ENCODE measurements at places on chromosomes 5 and 9.

DNA sequence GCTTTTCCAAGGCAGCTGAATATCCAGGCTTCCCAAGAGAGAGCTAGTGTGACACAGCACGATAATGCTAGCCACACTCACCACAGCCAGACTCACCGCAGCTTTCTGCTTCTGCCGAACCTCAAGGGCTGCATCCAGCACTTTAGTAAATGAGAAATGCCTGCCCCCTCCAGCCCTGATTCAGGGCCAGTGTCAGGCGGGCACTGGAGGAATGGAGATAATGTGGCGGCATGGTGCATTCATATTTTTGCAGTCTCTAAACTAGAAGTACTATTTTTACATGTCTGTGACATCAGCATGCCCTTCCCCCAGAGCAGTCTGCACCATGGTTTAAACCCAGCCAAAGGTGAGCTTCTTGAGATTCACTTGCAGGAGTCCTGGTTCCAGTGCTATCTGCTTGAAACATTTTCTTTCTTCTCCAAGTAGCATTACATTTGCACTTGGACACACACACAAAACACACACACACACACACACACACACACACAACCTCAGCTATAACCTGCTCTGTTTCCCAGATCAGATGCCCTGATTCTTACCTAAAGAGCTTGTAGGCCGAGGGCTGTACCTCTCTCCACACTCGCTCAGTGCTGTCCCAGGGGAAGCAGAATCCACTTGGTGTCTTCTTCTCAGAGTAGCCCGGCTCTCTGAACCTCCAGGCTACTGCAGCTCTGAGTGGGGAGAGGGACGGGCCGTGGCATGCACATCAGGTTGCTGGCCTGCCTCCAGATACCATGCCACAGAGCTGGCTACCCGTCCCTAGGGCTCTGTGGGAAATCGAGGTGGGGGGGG is at the start of gene FGF1:
TSS of gene FGF1 (minus strand) at position 673 of the 792 bp plus-strand sequence. CDS start 71,963 bp downstream, outside the sequence.
- DNase-seq = no peak

DNA sequence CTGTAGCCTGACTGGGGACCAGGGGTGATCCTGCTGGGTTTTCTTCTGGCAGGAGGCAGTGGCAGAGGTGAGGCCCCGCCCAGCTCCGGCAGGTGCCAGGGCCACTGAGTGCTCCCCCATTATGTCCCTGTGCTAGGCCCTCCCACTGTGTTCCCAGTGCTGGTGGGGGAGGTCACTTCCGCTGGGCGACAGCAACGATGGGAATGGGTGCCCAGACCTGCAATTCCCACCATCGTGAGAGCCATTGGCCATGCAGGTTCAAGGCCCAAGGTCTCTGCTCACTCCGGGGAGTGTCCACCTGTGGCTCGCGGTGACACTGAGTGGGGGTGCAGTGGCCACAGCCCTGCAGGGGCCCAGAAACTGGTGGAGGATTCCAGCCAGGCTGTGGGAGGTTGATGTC is 98.6 kb downstream of the RXRA start:
- DNase-seq = no peak

DNA sequence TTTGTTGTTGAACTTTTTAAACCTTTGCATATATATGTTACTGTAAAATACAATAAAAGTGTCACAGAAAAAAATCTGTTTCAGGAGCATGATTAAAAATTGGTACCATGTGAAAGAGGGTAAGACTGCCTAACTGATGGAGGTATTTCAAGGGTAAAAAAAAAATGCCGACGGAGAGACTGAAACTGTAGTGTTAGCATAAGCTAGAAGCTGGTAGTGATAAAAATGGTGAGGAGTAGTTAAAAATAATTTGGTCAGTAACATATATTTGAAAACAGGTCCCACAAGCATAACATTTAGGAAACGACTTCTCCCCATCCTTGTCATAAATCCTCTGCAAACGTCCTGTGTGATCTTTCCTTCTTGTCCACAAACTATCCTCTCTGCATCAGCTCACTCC is 64.7 kb downstream of the MEF2C start:
- no peak for DNase-seq

- DNase-seq = no peak
These were observed 470.6 kb downstream of the TUSC1 start for GRCh38 chr9:25207402-25208195.

DNA sequence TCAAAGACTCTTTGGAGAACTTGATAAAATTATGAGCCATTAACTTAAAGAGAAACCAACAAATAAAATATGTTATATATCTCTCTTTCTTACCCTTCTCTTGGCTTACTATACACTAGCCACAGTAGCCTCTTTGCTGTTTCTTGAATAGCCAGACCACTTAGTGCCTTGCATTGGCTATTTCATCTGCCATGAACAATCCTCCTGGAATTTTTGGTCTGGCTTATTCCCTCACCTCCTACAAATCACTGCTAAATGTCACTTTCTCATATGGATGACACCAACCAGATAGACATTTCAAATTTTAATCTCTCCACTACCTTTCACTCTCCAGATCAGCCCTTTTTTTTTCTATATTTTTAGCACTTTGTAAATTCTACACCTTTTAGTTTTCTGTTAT is 1581.7 kb downstream of the EFNA5 start:
- DNase-seq = no peak

DNA sequence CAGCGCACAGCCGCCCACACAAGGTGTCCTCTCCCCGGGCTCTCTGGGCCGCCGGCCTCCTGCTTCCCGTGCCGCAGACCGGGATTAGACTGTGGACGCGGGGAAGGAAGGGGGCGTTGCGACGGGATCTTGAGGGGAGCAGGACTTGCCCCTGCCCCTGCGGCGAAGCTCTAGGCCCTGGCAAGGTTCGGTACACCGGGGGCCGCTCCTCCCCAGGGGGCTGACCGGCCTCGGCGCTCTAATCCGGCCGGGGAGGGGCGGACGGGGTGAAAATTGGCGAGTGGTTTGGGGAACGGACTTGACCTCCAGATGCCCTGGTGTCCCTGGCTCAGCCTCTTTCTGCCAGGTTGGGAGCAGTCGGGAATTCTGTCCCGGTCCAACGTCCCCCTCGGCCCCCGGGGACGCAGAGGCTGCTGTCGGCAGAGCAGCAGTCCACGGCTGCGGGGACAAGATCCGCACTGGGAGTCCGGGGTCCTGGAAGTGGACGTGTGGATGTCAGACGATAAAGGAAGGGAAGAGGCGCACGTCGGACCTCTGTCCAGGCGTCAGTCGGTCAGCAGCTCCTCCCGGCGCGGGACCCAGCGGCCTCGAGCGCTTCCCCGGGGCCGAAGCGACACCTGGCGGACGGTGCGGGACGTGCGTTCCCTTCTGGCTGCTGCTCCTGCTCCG is 1.9 kb upstream of the CNTFR start:
- peak; percentile 77 for DNase-seq
